Spleen (tissue), 13 donors: ENCODE measurements at places on chromosomes 2 and 18. TPM values are rescaled to one million over a fixed set of nuclear protein-coding genes. Genes with fewer than 3 reads are reported as not detected.

GRCh38 chr2:201256082-201256481, 4.3 kb upstream of the CASP8 start:
- H3K4me3 ChIP-seq, result no peak overlapping the region
- peak overlapping the region; percentile 93 for H3K27ac ChIP-seq
- no peaks in the 10 kb centered on the region for H3K36me3 ChIP-seq
- no peaks in the 10 kb centered on the region for H3K27me3 ChIP-seq
- DNase-seq, result no peak

GRCh38 chr2:74239346-74239745, 40.9 kb downstream of the MTHFD2 start:
- no peaks in the 10 kb centered on the region for H3K27me3 ChIP-seq
- no peaks in the 10 kb centered on the region for H3K4me1 ChIP-seq
- peaks cover 4% of the 10 kb centered on the region for H3K36me3 ChIP-seq
- H3K27ac ChIP-seq, result no peak overlapping the region
- peak; percentile 44 for DNase-seq

DNA sequence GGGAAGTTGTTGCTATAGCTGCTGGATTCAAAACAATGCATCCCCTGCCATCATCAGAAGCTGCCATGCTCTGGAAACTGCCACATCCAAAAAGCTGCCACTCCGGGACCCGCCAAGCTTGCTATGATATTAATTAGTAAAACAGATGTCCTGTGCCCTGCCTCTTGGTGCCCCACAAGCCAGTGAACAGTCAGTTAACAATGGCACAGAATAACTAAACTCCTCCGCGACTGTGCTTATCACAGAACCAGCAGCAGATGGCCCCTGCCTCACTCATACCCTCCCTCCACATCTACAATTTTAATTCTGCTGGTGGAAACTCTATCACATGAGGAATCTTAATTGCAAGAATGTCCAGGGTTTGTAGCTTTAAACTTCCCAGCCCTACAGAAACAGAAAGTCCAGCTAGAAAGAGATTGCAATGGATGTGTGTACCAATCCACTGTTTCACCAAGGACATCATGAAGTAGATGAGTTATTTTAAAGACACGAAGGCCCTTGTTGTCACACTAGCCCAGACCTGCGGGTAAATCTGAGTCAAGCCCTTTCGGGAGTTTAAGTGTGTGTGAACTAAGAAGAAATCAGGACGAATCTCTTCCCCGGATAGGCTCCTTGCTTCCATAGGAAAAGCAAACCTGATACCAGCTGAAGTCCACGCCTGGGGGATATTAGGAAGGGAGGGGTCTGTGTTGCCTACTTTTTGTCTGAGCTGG, 7.4 kb upstream of the ACYP2 start:
- no peaks in the 10 kb centered on the region for H3K27me3 ChIP-seq
- peaks cover 32% of the 10 kb centered on the region for H3K4me1 ChIP-seq
- no peak for DNase-seq
- H3K27ac ChIP-seq, result no peak overlapping the region
- H3K4me3 ChIP-seq, result no peak overlapping the region

- no peaks in the 10 kb centered on the region for H3K27me3 ChIP-seq
- H3K4me1 ChIP-seq, result no peaks in the 10 kb centered on the region
- H3K27ac ChIP-seq, result no peak overlapping the region
- DNase-seq, result no peak
These were observed 425.7 kb downstream of the LRATD1 start for GRCh38 chr2:15058015-15058720.

The PLEK gene
- total RNA-seq, result 79.9 TPM

The PELI1 gene
- 59.3 TPM for total RNA-seq

- no peak overlapping the region for H3K27ac ChIP-seq
- H3K4me3 ChIP-seq, result no peak overlapping the region
- H3K36me3 ChIP-seq, result no peaks in the 10 kb centered on the region
- no peaks in the 10 kb centered on the region for H3K4me1 ChIP-seq
- H3K27me3 ChIP-seq, result no peaks in the 10 kb centered on the region
- no peak for DNase-seq
These were observed 60.4 kb upstream of the TNP1 start for GRCh38 chr2:216920143-216920876.

The GRHL1 gene
- 3.0 TPM for total RNA-seq

DNA sequence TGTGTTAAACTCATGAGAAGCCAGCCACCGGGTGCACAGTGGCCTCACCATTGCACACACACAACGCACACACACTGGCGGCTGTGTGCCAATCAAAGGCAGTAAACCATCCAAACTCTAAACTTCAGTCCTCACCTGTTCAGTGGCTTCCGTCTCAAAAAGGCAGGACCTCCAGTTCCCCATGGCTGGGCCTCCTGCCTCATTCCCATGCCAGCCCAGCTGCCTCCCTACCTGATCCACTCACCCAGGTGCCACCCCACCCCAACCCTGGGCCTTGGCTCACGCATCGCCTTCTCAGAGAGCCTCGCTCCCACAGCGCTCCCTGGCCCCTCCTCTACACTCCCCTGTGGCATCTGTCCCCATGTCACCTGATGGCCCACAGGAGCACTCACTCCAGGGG, 190.9 kb downstream of the EIPR1 start:
- no peak overlapping the region for H3K27ac ChIP-seq
- no peaks in the 10 kb centered on the region for H3K36me3 ChIP-seq

DNA sequence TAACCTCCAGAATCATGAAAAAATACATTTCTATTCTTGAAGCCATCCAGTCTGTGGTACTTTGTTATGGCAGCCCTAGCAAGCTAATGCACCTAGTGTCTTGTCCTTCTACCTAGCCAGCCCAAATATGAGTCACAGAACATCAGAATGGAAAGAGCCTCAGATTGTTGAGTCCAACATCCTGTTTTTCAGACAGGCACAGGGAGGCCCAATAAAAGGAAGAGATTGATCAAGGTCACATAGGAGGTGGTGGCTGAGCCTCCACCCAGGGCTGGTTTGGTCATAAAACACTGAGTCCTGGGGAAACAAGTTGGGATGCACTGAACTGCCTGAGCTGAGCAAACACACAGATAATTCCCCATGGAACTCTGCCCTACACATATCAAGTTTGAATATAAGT, 195.5 kb downstream of the TTC32 start:
- H3K4me1 ChIP-seq, result no peaks in the 10 kb centered on the region
- no peak overlapping the region for H3K27ac ChIP-seq
- no peak for DNase-seq

DNA sequence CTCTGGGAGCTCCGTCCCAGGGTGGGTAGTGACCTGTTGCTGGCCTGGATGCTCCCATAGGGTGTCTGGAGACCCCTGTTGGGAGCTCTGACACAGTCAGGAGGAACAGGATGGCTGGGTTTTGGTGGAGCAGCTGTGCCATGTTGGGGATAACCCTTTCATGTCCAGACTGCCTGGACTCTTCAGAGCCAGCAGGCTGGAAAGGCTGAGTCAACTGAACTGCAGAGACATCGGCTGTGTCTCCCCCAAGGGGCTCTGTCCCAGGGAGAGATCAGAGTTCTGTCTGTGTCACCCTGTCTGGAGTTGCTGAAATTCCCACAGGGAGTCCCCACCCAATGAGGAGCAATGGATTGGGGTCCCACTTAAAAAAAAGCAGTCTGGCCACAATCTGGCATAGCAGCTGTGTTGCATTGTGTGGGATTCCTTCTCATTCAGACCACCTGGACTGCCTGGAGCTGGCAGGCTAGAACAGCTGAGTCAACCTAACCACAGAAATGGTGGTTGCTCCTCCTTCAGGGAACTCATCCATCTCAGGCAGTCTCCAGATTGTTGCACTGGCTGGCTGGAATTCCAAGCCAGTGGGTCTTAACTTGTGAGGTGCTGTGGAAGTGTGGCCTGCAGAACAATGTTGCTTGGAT, 37.2 kb downstream of the AGPS start:
- H3K27ac ChIP-seq, result no peak overlapping the region
- H3K4me1 ChIP-seq, result no peaks in the 10 kb centered on the region
- H3K36me3 ChIP-seq, result peaks cover 3% of the 10 kb centered on the region
- H3K27me3 ChIP-seq, result no peaks in the 10 kb centered on the region

DNA sequence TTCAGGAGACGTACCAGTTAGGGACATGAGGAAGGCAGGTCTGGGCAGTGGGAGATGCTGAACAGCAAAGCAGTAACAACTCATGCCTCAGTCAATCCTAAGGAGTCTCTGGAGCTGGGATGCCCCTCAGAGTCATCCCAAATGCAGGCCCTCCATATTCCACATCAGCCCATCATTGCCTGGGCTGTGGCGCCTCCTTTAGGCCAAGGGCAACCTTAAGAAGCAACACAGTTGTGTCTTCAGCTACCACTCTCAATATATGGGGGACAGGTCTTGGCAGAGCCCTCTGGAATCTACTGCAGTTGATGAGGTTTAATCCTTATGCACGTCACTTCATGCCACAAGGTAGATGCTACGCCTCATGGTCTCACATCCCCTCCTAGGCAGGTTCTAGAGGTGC, 682.0 kb upstream of the RAB6C start:
- no peak for DNase-seq
- no peaks in the 10 kb centered on the region for H3K27me3 ChIP-seq

- peaks cover 50% of the 10 kb centered on the region for H3K4me1 ChIP-seq
- no peaks in the 10 kb centered on the region for H3K36me3 ChIP-seq
- H3K27ac ChIP-seq, result peak overlapping the region; percentile 95
- DNase-seq, result no peak
- H3K4me3 ChIP-seq, result peak overlapping the region; percentile 100
These were observed 894 bp upstream of the FARSB start for GRCh38 chr2:222656526-222657446.

GRCh38 chr2:223944166-223944702, 901 bp downstream of the WDFY1 start:
- H3K27me3 ChIP-seq, result no peaks in the 10 kb centered on the region
- peaks cover 83% of the 10 kb centered on the region for H3K4me1 ChIP-seq
- H3K4me3 ChIP-seq, result peak overlapping the region; percentile 74
- peak; percentile 87 for DNase-seq

- H3K4me1 ChIP-seq, result peaks cover 43% of the 10 kb centered on the region
- peak overlapping the region; percentile 70 for H3K4me3 ChIP-seq
- peak; percentile 86 for DNase-seq
- H3K27me3 ChIP-seq, result peaks cover 36% of the 10 kb centered on the region
- H3K36me3 ChIP-seq, result no peaks in the 10 kb centered on the region
These were observed 2.3 kb upstream of the ALKAL2 start for GRCh38 chr2:290090-290722.

DNA sequence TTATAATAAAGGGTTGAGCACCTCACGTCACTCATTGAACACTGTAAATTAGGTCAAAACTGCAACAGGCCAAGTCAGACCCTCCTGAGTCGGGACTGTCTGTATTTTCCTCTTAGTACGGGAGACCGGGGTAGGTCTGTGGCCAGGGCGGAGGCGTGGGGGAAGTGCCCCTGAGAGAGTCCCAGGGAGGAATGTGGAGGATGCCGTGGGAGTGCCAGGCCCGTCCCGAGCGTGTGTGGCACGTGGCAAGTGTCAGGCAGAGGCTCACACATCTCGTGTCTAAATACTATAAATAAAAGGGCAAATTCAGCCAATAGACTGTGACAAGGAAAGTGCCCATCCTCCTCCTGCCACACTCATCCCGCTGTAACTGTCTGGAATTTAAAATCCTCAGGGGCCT, 6.3 kb upstream of the HDAC4 start:
- H3K36me3 ChIP-seq, result no peaks in the 10 kb centered on the region
- H3K27me3 ChIP-seq, result no peaks in the 10 kb centered on the region
- peaks cover 8% of the 10 kb centered on the region for H3K4me1 ChIP-seq
- H3K27ac ChIP-seq, result no peak overlapping the region
- DNase-seq, result no peak

DNA sequence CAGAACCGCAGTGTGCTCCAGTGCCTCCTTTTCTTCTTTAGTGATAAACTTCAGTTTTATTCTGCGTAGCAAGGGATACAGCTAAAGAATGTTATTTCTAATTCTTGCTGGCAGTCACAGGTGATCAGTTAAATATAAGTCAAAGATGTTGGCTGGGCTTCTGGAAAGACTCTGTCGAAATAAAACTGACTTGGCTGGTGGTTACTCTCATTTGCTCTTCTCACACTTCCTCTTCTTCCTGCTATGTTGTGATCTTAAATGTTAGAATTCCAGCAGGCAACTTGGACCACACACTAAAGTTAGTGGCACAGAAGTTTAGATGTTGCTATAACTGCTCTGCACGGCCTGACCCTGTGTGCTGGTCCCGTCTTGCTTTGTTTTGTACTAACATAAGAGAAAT, 278.6 kb downstream of the CDH19 start:
- H3K36me3 ChIP-seq, result no peaks in the 10 kb centered on the region
- DNase-seq, result no peak
- H3K27ac ChIP-seq, result no peak overlapping the region
- H3K27me3 ChIP-seq, result no peaks in the 10 kb centered on the region

DNA sequence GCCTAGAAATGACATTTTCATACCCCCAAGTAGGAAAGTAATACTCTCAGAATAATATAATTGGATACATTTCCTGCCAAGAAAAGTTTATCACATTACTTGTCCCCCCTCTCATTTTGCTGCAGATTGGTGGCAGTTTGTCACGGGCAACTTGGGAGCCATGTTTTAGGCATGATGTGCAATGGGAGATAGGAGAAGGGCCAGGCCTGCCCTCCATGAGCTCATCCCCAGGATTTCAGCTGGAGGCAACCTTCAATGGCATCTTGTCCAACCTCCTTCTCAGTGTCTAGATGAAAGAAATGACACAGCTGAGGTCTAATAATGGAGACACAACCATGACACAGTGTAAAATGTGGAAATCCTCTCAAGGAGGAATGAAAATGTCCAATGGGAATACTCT, 11.4 kb upstream of the RAB31 start:
- peaks cover 17% of the 10 kb centered on the region for H3K4me1 ChIP-seq
- H3K27me3 ChIP-seq, result no peaks in the 10 kb centered on the region
- no peak overlapping the region for H3K4me3 ChIP-seq

The TUBA4B gene
- total RNA-seq, result not detected

DNA sequence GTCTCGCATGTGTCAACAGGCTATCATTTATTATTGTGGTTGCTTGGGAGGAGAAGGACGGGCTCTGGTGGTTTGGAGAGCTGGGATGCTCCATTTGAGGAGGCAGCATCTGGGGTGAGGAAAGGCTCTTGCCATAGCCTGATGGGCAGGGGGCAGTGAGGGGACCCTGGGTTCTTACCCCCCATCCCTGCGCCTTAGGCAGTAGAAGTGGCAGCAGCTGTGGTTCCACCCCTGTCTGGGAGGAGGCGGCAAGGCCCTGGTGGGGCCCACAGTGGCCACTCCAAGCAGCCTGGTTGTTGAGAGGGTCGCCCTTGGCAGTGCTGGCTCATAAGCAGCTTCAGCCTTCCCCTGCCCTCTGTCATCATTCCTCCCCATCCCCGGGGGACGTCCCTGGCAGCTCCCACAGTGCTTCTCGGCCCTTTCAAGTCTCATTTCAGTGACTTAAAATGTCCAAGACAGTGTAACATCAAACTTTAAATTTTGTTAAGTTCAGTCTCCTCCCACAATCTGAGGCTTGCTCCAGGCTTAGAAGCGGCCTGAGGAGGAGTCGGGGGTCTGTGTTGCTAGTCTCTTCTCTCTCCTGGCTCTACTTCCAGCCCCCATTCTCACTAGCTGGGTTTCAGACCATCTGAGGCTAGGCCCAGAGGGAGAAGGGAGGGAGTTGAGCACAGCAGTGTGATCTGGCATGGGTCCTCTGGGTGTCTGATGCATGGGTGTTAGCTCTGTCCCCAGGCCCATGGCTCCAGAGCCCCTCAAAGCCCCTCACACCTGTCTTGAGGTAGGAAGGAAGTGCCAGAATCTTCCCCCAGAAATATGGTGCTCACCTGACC, 34.9 kb upstream of the PTPN4 start:
- no peak overlapping the region for H3K27ac ChIP-seq
- no peak for DNase-seq
- H3K27me3 ChIP-seq, result no peaks in the 10 kb centered on the region
- H3K4me1 ChIP-seq, result no peaks in the 10 kb centered on the region

GRCh38 chr18:10860928-10861327, 288.4 kb downstream of the PIEZO2 start:
- no peak for DNase-seq
- H3K4me3 ChIP-seq, result no peak overlapping the region
- no peak overlapping the region for H3K27ac ChIP-seq
- H3K27me3 ChIP-seq, result no peaks in the 10 kb centered on the region
- no peaks in the 10 kb centered on the region for H3K36me3 ChIP-seq
- no peaks in the 10 kb centered on the region for H3K4me1 ChIP-seq
